Esophagus squamous epithelium (tissue), 5 donors: ENCODE measurements at places on chromosomes 16 and 17.

DNA sequence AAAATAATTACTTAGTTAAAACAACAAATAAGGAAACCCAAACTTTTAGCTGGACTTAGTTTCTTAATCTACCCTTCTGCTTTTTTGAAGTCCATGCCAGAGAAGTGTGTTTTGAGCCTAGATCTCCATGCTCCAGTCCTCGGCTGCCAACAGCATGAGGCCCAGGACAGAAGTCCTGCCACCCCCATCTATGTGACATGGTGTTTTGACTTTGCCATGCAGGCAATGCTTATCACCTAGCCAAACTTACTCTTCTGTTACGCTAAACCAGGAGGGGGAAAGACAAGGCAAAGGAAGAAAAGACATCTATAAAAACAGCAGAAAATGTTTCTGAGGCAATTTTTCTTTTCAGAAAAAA is 119.5 kb downstream of the PARN start:
- no peak for DNase-seq

- no peak for DNase-seq
Observed at GRCh38 chr16:25625620-25626019, 66.1 kb upstream of the HS3ST4 start.

DNA sequence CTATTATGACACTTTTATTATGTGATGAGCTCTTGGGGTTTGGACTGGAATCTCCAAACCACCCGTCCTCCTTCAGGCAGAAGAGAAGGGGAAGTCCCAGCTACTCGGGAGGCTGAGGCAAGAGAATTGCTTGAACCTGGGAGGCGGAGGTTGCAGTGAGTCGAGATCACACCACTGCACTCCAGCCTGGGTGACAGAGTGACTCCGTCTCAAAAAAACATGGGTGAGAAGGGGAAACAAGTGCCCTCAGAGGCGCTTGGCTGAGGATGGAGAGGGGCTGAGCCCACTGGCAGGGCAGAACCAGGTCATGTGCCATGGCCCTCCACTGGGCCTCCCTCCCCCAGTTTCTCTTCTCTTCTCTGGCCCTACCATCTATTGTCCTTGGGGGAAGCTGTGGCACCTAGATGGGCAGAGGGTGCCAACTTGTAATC is 120.9 kb upstream of the SMURF2 start:
- DNase-seq: no peak

DNA sequence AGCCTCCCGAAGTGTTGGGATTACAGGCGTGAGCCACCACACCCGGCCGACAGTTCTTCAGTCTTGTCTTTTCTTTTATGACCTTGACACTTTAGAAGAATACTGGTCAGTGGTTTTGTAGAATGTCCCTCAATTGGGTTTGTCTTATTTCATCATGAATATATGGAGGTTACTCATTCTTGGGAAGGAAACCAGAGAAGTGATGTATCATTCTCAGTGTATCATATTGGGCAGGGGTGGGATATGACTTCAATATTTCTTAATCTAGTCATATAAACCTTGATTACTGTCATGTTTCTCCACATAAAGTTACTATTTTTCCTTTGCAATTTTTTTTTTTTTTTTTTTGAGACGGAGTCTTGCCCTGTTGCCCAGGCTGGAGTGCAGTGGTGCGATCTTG is 36.9 kb downstream of the SNTB2 start:
- no peak for DNase-seq

GRCh38 chr16:9016824-9017223 is 53.1 kb upstream of the USP7 start:
- DNase-seq: no peak

DNA sequence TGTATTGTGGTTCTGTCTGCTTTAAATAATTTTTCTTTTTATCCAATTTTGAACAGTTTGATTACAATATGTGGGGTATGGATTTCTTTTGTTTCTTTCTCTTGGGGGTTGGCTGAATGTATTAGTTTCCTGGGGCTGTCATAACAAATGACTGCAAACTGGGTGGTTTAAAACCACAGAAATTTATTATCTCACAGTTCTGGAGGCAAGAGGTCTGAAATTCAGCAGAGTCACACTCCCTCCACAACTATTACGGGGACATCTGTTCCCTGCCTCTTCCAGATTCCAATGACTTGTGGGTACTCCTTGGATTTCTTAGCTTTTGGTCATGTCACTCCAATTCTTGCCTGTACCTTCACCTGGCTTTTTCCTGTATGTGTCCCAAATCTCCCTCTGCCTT is 23.7 kb downstream of the COX11 start:
- no peak for DNase-seq

- DNase-seq: no peak
Observed at GRCh38 chr17:16456742-16457316, 35.2 kb downstream of the LRRC75A start.

- DNase-seq: no peak
Observed at GRCh38 chr17:63693411-63694113, 6.4 kb downstream of the LIMD2 start.

- no peak for DNase-seq
Observed at GRCh38 chr17:43545383-43545632, 832 bp downstream of the ETV4 start.

DNA sequence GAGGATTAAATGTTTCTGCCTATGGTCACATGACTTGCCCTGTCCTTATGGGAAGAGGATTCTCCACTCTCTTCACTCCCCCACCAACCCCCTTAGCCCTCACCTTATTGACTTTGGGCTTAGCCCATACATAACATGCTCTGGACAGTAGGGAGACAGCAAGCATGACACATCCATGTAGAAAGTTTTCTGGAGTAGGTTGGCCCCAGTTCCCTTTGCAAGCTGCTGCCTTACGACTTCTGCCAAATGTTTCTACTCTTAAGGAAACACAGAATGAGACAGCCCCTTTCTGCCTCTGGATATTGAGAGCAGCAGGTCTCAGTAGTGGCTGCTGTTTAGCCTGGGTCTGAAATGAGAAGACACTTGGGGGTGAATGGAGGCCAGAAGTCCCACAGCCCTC is 282.2 kb downstream of the MAP2K6 start:
- no peak for DNase-seq

DNA sequence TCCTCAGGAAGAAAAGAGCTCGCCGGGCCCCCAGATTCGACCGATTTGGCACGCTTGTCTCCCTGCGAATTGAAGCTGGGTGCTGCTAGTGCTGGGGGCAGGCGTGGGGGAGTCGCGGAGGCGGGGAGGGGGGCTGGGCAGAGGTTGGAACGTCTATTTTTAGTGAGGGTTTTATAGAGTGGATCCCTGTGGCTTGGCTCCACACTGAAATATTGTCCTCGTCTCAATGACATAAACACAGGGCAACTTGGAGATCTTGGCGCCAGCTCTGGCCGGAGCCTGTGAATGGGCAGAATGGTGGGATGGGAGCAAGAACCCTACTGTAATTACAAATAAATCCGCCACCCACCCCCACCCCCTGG is 15.7 kb upstream of the NOG start:
- no peak for DNase-seq

GRCh38 chr17:74850310-74850709 is 9.4 kb downstream of the GRIN2C start:
- DNase-seq: no peak

- DNase-seq: no peak
Observed at GRCh38 chr17:41553987-41554680, 17.7 kb downstream of the KRT9 start.

DNA sequence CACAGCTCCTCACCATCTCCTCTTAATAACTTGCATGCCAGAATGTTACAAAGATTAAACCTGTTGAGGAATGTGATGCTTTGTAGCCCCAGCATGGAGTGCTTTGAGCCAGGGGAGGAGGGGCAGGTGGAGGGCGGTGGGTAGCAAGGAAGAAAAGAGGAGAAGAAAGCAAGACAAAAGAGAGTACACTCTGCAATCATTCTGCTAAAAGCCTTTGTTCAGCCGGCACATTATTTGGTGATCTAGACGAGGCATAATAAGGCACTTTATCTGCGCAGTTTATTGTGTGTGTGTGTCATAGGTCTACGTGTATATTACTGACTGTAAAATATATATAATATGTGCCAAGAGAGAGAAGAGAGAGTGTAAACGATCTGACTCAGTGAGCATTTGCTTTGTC is 139.1 kb downstream of the SOX9 start:
- no peak for DNase-seq

DNA sequence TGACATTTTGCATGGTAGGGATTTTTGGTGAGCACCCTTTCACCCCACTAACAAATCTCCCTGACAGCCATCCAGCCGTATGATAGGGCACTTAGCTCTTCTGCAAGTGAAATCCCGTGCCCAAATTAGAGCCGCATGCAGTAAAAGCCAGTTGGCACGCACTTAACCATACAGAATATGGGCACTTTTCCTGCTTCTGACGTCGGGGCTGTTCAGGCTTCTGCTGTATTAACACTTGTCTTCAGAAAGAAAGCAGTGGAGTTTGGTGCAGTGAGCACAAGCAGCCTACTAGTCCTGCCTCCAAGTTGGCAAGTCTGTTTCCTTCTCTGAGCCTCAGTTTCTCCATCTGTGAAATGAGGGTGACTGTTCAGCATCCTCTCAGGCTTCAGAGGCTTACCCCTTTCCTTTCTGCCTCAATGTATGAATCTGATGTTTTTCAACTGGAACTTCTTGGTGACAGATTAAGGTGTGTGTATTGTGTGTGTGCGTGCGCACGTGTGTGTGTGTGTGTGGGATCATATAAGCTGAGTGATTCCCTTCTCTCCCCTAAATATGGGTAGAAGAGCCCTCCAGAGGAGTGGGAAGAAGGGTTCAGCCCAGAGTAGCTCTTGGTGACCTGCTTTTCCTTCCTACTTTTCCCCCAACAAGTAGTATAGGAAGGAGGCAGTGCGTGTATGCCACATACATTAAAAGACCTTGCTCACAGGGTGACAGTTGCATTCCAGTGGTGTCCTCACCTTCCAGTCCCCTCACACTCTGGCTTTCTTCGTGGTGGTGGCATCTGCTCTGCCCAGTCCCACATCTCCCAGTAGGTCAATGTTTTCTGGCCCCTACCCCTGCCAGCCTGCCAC is 19.0 kb downstream of the IGF2BP1 start:
- DNase-seq: no peak

DNA sequence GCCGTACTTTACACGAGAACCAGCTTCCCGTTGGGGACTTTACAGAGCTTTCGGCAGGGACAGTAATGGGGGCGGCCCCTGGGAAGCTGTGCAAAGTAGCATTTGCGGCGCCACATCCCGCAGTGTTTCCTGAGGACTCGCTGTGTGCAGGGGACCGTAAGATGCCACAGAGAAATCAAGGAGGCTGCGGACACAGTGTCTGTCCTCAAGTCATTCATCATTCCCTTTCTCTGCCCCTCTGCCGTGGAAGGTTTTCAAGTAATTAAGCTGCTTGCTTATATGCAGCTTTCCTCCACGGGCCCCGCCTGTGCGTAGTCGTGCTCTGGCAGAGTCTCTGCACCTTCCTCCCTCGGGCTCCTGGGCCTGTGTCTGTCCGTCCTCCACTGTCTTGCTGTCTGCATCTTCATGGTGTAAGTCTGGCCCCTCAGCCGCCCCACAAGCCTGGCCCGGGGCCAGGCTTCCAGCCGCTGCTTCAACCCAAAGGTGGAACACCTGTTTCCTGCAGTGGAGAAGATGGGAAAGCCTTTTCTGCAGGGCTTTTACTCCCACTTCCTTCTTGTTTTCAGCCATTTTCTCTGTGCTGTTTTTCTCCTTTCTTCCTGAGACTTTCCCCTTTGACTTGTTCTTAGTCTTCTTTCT is 216.9 kb upstream of the CHMP6 start:
- no peak for DNase-seq

DNA sequence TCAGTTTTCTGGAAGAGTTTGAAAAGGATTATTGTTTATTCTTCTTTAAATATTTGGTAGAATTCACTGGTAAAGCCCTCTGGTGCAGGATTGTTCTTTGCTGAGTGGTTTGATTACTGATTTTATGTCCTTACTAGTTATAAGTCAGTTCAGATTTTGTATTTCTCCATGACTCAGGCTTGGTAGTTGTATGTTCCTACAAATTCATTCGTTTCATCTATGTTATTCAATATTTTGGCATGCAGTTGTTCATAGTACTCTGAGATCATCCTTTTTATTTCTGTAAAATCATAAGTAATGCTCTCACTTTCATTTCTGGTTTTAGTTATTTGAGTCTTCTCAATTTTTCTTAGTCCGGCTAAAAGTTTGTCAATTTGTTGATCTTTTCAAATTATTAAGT is 58.1 kb upstream of the CRYM start:
- DNase-seq: no peak

GRCh38 chr17:59505610-59506276 is 59.7 kb upstream of the DHX40 start:
- DNase-seq: no peak

GRCh38 chr17:5260542-5260941 is 21.5 kb upstream of the RABEP1 start:
- no peak for DNase-seq

DNA sequence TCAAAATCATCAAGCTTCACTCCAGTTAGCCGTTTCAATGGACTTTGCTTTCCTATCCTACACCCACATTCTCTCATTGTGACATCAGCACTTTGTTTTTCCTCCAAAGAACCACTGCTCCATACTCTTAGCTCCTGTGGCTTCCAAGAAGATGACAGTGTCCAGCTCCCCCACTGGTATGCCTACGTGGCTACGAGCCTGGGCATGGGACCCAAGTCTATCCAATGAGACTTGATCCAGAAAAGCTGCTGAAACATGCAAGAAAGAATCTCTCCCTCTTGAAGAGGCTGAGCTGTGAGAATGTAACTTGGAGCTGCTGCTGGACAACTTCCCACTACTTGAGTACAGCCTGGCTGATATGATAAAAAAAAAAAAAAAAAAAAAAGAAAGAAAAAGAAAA is 9.4 kb downstream of the TOX3 start:
- DNase-seq: no peak

DNA sequence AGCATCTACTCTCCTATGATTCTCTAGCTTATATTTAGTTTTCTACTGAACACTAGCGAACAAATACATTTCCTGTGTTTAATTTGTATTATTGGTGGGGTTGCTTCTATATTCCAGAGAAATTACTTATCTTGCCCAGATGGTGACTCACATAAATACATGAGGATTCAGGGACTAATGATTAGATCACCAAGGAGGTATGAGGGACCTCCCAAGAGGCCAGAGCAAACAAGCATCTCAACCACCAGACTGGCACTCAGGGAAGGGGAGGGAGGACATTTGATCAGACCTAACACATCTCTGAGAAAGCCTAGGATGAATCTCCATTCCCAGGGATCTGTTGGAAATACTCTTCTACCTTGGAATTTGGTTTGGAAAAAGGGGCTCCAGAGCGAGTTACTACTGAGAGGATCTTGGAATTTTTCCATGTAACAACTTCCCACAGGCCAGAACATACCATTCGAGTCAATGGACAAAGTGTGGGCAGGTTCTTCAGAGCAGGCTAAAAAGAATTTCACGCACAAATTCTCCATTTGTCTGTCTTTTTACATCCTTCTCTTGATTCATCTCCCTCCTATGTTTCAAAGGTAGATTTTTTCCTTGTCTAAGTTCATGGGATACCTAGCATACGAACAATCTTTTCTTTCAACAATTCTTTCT is 262.6 kb upstream of the MYOCD start:
- DNase-seq: no peak

DNA sequence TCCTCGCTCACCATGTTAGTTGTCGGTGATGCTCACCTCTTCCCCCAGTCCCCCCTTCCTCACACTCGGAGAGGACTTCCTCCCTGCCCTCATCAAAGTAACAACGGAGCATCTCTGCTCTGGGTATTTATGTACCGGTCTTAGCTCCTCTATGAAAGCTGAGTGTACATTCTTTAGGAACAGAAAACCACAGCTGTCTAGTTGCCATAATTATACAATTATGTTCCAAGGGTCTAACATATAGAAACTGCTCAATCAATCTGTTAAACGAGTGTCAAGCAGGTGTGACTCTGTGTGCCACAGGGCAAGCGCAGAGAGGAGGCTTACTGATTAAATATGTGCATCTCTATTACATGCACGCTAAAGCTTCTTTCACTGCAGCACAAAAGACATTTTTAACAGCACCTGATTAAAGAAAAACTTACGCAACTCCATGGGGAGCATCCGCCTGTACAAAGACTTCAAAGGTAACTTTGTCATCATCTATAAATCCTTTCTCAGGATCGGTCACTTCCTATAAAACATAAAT is 37.8 kb downstream of the LITAFD start:
- no peak for DNase-seq
